Thymus (tissue), 14 donors: ENCODE measurements at places on chromosomes 4 and X. TPM values are rescaled to one million over a fixed set of nuclear protein-coding genes. Genes with fewer than 3 reads are reported as not detected.

Gene METAP1
- total RNA-seq = 47.4 TPM

GRCh38 chrX:13750204-13750603 lies 15.7 kb downstream of the OFD1 start:
- no peak for DNase-seq

GRCh38 chrX:38513112-38513742 lies 48.1 kb upstream of the TSPAN7 start:
- no peak for DNase-seq

- DNase-seq = no peak
Observed at GRCh38 chr4:155960522-155960921, 6.9 kb upstream of the CTSO start.

DNA sequence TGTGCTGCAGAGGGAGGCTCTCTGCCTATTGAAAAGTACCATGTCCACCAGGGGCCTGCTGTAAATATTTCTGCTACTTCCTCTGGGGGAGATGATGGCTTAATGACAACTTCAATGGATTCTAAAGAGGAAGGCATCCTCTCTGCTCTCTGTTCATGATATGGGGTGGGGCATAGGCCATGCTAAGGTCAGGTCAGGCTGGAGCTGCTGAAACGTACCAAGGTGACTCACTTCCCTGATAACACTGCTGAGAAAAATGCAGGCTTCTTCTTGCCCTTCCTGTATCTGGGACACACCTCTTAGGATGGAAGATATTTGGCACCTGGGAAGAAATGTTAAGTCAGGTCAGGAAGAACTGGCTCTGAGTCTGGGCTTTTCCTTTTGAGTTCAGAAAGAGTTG lies 31.5 kb downstream of the HS3ST1 start:
- no peak for DNase-seq

DNA sequence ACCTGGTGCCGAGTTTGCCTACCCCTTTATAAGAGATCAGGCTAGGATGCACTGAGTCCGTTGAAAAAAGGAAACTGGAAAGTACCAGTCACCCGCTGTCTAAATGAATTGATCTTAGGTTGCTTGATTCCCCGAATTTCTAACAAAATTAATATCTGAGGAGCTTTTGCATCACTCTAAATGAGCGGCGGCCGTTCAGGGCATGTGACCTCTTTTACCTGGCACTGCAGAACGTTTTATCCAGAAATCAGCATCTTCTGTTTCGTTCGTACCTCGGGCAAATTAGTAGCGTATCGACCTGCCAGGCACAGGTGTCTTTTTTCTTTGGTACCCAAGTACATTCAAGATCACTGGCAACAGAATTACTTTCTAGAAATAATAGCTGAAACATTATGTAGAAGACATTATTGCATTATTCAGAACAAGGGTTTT lies 876 bp downstream of the KLHL2 start:
- no peak for DNase-seq

GRCh38 chr4:140675599-140676231 lies 80.5 kb downstream of the TBC1D9 start:
- no peak for DNase-seq
